ENCODE measurements at places on chromosomes 5 and 9. TPM values are rescaled to one million over a fixed set of nuclear protein-coding genes. Genes with fewer than 3 reads are reported as not detected.

CDH9 gene
- total RNA-seq = not detected

IL3 gene
- not detected for total RNA-seq

GRCh38 chr9:77449240-77450084 lies 198.7 kb downstream of the GNA14 start:
- no peak for DNase-seq

GRCh38 chr5:2747363-2748162 lies 3.9 kb downstream of the IRX2 start:
- no peak for DNase-seq

- DNase-seq = no peak
Observed at GRCh38 chr9:37146410-37146809, 26.0 kb downstream of the ZCCHC7 start.

DNA sequence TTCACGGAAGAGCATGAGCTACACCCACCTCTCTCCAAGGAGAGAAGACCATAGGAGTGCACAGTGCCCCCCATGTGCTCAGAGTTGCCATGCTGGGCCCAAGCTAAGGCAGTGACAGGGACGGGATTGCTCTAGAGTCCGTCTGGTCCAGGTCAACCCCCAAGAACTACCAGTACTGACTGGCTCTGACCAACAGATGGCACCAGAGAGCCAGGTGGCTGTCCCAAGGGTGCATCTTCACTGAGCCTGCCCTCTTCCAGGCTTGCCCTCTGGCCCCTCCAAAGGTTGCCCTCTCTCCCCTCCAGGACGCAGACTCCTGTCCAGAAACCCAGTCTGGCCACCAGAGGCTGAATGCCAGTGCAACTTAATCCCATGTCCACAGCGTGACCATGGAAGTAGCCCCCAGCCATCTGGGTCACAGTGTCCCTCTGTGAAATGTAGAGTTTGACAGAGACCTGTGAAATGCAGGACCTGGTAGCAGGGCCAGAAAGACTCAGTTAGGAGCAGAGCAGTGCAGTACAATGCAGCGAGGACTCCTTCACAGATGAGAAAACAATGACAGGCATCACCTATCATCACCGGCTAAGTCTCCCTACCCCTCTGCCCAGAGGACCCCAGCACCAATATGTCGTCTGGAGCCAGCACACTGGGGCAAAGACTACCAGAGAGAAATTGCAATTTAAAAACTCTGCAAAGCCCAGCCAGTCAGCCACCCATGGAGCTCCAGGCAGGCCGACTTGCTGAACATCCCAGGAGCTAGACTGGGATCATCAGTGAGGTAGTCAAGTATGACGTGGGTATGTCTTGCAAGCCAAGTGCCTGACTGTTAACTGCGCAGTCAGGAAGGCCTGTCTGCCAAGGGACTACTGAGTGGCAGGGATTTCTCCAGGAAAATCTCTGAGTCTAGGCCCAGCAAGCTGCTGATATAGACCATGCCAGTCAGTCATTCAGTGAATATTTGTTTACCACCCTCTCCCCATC lies 7.7 kb upstream of the SKP1 start:
- DNase-seq = peak; percentile 64

ARSI gene
- total RNA-seq = 13.8 TPM

HTR1A gene
- not detected for total RNA-seq

Data from fibroblast of villous mesenchyme (primary cell).